Prostate gland (tissue), 2 donors: ENCODE measurements at places on chromosomes 12 and 14. TPM values are rescaled to one million over a fixed set of nuclear protein-coding genes. Genes with fewer than 3 reads are reported as not detected.

DNA sequence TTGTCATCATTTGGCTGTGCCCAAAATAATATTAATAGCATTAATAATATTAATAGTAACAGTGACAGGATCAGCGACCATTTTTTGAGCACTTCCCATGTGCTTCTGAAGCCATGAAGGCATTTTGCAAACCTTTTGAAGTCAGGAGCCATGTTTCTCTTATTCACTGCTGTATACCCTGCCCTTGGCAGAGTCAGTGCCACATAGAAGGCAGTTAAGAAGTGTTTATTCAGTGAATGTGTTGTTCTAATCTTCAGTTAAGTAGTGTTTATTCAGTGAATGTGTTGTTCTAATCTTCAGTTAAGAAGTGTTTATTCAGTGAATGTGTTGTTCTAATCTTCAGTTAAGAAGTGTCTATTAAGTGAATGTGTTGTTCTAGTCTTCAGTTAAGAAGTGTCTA is 319.7 kb upstream of the NAV3 start:
- no peak for DNase-seq

DNA sequence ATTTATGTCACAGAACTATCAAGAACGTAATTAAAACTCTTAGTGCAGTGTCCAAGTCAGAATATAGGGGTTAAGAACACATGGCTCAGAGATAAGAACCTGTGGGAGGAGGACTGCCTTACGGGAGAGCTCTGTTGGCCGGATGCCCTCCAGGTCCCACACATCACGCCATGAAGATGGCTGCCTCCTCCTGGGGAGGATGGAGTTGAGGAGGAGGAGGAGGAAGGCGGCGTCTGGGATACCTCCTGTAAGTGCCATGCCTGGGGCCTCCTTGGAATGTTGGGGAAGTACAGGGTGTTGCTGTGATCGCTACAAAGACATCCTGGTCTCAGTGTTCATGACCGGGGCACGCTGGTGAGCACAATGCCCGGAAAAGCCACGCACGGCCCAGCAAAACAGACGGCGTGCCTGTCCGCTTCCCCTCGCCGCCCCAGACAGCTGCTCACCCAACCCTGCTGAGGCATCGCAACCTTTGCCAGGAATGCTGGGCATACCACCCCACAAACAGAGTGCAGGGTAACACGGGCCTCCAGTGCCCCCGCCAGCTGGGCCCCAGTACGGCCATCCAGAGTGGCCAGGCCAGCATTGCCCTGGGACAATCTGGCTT is 28.7 kb upstream of the CD9 start:
- no peak for DNase-seq

DNA sequence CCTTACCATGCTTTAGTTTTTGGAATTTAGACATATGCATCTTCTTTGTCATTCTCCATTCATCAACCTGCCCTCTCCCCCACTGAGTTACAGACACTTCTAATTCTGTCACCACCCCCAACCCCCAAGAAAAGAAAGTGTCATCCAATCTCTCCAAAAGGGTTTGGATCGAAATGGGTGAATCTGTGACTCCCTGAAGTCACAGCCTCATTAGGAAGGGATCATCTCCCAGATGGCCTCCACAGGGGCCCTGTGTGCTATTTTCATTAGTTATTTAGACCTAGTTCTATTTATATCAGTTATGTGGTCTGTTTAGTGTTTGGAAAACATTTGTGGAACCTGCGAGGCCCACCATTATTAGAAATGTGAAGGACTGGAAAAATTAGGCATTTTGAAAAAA is 191.0 kb upstream of the ATP2B1 start:
- DNase-seq: no peak

DNA sequence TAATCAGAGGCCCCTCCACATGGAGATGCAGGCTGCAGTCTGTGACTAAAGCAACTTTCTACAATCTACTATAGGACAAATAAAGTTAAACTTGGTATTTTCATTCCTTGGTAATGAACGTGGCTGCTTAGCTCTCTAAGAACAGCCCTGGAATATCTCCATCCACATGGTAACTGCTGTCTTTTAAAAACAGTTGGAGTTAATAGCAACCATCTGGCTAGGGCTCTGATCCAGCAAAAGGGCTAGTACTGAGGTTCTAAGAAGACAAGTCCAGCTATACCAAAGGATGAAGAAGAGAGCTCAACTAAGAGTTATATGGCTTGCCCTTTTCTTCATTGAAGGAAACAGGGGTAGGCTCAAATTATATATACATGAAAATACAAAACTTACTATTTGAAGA is 920.1 kb downstream of the FLRT2 start:
- no peak for DNase-seq

DNA sequence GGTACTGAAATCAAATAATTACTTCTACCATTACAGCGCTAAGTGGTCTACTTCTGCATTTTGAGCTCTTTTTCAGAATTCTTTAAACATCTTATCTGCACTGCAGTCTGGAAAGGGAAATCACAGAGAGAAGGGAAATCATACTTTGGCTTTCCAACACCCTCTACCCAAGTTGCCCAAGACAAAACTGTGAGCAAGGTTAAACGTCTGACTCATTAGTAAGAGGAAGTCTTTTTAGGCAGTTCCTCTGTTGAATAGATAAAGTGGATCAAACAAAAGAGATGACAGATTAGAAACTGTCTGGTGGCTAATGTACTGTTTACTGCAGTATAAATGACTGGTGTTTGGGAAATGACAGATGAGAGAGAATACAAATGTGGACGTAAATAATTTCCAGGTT is 858.1 kb downstream of the NRXN3 start:
- no peak for DNase-seq

GRCh38 chr14:94088516-94088915 is 7.4 kb downstream of the IFI27L1 start:
- DNase-seq: no peak

GRCh38 chr12:2960390-2960956 is 1.3 kb downstream of the TEAD4 start:
- no peak for DNase-seq

DNA sequence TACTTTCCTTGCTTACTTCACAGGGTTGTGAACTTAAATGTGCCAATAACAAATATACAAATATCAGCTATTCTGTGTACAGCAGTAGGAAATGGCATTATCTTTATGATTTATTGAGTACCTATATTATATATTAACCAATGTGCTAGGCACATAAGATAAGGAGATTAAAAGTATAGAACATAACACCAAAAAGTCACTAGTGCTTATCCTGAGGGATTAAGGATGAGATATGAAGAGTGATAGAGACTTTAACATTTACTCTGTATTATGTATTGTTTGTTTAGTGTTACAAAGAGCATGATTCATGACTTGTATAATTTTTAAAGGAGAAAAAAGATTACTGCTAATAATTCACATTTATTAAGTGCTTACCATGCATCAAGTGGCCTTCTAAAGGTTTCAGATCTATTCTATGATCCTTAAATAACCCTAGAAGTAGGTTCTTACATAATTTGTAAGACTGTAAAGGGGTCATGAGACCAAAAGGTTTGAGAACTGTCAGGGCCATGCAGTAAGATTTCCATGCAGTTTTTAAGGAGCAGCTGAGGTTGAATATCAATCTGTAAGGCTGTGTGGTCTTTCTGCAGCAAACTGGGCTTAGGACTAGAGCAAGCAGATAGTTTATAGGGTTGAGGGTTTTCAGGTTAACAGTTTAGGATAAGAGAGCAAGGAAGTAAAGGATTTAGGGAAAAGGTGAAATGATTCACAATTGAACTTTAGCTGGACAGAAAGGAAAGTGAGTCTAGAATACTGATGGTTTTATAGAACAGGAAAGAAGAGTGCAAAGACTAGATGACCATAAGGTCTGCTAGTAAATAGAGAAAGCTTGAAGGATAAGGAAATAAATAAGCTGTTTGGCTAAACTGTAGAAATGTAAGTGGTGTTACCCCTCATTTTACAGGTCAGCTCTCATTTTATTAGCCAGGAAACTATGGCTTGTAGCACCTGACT is 7.0 kb downstream of the PYROXD1 start:
- DNase-seq: no peak

DNA sequence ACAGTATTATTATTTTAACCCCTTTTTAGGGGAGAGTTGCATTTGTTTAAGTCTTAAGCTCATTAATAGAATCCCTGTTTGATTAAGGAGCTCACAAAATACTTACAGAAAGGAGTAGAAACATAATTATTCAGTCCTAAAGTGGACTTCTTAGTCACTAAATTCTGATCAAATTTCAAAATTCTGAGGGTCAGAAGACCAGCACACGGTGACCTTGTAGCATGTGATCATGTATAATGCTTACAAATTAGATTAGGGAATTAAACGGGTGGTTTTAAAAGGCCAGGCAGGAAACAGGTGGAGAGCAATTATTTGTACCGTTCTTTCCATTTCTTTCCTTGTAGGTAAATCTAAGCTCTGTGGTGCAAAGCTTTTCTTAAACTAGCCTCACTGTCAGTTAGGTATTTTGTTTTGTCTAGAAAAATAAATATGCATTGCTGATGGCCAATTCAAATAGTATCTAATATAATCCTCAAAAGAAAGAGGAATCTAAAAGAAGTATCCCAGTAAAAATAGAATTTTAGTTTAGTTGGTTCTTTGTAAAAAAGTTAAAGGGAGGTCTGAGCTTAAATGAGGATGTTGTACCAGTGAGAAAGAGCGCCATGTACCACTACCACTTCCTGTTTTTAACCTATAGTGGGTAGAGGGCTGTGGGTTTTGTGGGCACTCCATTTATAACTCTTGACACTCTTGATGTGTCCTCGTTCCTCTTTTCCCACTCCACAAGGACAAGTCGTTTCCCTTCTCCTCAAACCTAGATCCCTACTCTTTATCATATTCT is 51.1 kb downstream of the SLC38A1 start:
- DNase-seq: no peak

The C12orf60 gene
- 2.0 TPM for total RNA-seq

The BCL2L14 gene
- 14.0 TPM for total RNA-seq

The ZFHX2 gene
- total RNA-seq: 3.1 TPM

The SERPINA4 gene
- total RNA-seq: not detected
